ENCODE measurements at places on chromosomes 16 and 17.

DNA sequence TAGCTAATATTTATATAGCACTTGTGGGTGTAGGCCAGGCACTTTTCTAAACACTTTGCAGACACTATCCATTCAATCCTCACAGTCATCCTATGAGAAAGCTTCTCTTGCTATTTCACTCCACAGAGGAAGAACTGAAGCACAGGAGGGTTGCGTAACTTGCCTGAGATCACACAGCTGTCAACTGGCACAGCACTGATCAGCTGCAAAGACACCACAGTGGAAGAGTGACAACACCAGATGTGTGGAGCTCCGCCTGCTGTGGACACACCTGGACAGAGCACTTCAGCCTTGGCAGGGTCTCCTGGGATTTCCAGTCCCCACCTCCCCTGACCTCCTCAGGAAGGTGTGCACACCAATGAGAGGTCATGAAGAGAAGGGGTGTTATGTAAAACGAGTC lies 13.3 kb upstream of the CNEP1R1 start:
- DNase-seq: no peak

- no peak for DNase-seq
These were observed 52.1 kb downstream of the FOXL1 start for GRCh38 chr16:86630471-86630870.

GRCh38 chr16:79400462-79401149 lies 199.9 kb downstream of the MAF start:
- DNase-seq: no peak

DNA sequence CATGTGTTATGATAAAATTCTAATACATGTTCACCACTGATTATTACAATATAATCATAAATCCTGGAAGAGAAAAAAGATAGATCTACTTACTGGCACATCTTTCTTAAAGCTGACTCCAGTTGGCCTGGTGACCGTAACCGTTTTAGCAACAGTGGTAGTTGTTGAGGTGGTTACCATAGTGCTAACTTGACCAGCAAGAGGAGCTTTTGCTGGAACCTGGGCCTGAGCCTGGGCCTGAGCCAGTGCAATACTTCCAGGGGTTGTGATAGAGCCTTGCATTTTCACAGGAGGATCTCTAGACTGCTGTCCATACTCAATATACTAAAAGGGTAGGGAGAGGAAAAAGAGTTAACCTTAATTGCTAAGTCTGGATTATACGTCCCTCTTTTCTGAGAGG lies 36.2 kb downstream of the SETD6 start:
- no peak for DNase-seq

DNA sequence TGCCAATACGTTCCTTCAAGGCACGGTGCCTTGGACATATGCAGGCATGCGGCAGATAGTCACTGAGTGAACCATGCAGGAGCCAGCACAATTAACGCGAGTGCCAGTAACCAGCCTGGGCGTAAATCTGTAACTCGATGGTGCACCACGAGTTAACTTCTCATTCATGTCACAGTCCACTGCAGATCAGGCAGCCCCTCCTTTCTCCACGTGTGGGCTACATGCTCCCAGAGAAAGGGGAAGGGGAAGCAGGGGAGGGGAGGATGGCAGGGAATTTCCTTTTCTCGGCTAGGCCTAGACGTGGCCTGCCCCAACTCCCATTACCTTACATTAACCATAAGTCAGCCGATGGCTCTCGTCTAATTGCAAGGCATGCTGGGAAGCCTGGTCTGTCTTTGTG lies 287.9 kb downstream of the CPPED1 start:
- no peak for DNase-seq

- DNase-seq: no peak
These were observed 720 bp upstream of the BCKDK start for GRCh38 chr16:31107465-31107867.

- no peak for DNase-seq
These were observed 13.0 kb downstream of the SPIRE2 start for GRCh38 chr16:89841275-89841674.

- DNase-seq: peak; percentile 32
These were observed 275.3 kb downstream of the PARN start for GRCh38 chr16:14354561-14355351.

DNA sequence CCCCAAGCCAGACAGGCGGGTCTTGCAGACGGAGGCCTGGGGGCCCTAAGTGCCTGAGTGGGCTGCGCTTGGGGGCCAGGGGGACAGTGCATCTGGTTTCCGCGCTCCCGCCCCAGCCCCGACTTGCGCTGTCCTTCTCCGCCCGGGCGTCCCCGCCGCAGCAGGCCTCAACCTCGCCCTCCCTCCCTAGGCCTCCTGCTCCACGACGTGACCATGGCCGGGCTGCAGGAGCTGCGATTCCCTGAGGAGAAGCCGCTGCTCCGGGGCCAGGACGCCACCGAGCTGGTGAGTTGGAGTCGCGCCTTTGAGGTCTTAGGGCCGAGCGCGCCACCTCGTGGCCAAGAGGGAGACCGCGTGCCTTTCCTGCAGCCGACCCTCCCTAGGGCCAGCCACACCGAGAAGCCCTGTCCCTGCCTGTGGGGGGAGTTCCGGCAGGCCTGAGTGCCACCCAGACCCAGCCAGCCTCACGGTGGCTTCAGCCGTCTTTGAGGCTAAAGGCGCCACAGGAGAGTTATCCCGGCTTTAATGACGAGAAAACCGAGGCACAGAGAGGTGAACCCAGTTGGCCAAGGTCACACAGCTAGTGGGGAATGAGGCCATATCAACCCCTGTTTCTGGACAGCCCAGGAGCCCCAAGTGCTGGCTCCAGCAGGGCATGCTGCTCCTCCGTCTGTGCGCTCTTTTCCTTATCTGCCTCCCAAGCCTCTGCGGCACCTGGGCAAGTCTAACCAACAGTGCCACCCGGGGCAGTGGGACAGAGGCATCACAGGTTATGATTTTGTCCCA lies 12.2 kb upstream of the NDRG4 start:
- peak; percentile 70 for DNase-seq

DNA sequence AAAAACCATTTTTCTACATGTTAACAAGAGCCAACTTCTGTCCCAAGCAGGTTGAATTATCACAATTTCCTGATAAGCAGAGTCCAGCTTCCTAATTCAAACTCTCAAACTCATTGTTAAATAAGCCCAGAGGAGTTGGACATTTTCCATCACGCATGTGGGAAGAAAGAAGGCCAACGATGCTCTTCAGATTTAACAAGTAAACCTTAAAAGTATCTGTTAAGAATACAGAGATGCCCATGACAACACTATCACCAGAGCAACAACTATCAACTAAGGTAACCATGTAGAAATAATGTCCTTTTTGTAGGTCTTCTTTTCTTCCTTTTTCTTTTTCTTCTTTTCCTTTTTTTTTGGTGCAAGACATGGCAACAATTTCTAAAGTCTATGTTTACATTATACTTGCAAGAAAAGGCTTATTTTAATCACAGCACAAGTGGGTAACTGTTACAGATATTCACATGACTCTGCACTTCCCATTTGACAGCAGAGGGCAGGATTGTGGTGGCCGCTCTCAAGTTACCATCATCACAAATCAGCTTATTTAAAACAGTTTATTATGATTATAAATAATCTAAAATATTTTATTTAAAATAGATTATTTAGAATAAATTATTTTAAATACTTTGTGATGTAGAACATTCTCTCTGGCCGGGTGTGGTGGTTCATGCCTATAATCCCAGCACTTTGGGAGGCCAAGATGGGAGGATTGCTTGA lies 35.7 kb upstream of the DHRS7B start:
- no peak for DNase-seq

- DNase-seq: no peak
These were observed 418 bp downstream of the SOCS3 start for GRCh38 chr17:78359321-78359996.

All from fibroblast of skin of right quadriceps (primary cell).